ENCODE measurements at places on chromosomes 1 and 21.
A peak's percentile ranks its signal among the peaks of the same experiment; 100 is the strongest.

GRCh38 chr21:33847588-33848248, 67.9 kb downstream of the ATP5PO start:
- DNase-seq: no peak

GRCh38 chr1:228782662-228783417, 47.6 kb downstream of the RHOU start:
- no peak for DNase-seq

DNA sequence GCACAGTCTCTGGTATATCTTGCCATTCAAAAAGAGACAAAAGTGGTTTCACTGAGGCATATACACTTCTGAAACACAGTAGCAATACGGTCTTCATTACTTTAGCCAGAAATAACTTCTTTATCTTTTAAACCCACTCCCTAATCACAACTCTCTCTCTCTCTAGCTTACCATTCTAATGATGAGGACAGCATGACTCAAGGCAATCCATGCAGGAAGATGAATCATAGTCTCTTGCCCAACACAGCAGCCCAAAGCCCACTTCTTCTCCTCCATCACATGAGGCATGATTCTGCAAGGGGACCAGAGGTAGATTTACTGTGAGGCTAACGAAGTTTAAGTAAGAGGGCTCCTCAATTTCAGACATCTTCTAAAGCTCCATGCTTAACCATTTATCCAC, 285.0 kb upstream of the NR5A2 start:
- DNase-seq: peak; percentile 86

GRCh38 chr1:246151796-246152434, 355.2 kb downstream of the SMYD3 start:
- no peak for DNase-seq

GRCh38 chr1:3026581-3027391, 5.5 kb downstream of the ACTRT2 start:
- peak; percentile 69 for DNase-seq

- peak; percentile 73 for DNase-seq
Measured at GRCh38 chr1:1397839-1398523, 1.2 kb downstream of the CCNL2 start.
